Kidney (tissue), 22 donors: ENCODE measurements at places on chromosomes 4 and X. TPM values are rescaled to one million over a fixed set of nuclear protein-coding genes. Genes with fewer than 3 reads are reported as not detected.

ADGRA3 gene
- 28.7 TPM for total RNA-seq

DNA sequence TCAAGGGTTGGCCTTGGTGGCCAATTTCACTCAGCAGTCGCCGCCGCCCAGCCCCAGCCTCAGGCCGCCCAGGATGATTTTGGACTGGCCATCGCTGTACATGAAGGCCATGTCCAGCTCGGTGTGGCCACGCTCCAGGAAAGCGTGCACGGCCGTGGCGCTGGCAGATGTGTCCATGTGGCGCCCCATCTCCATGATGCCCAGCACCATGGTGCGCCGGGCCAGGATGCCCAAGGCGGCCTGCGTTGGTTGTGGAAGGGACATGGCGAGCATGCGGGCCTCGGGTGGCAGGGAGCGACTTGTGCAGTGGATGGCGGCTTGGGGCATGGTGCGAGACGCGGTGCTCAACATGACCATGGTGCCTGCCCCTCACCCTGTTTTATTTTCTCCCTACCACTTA is 55.4 kb downstream of the ZCCHC12 start:
- DNase-seq: no peak
- H3K27ac ChIP-seq: no peak overlapping the region
- no peaks in the 10 kb centered on the region for H3K4me1 ChIP-seq
- no peaks in the 10 kb centered on the region for H3K36me3 ChIP-seq

DNA sequence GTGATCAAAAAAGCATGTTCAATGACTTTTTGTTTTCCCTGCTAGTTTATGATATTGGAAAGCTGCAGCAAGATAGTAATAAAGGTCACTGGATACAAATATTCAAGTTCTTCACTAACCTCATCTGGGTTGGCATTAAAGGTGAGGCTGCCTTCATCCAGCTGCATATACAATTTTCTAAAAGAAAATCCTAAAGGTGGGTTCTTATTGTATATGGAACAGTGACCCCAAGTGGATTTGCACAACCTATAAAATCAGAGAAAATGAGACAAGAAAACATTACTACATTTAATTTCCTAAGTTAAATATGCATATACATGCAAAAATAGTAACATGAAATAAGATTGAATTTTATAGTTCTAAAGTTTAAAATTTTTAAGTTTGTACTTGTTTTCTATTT is 23.9 kb downstream of the FBXO8 start:
- no peak overlapping the region for H3K4me3 ChIP-seq
- no peak for DNase-seq
- H3K27ac ChIP-seq: no peak overlapping the region
- H3K36me3 ChIP-seq: peaks cover 6% of the 10 kb centered on the region
- no peaks in the 10 kb centered on the region for H3K4me1 ChIP-seq

DNA sequence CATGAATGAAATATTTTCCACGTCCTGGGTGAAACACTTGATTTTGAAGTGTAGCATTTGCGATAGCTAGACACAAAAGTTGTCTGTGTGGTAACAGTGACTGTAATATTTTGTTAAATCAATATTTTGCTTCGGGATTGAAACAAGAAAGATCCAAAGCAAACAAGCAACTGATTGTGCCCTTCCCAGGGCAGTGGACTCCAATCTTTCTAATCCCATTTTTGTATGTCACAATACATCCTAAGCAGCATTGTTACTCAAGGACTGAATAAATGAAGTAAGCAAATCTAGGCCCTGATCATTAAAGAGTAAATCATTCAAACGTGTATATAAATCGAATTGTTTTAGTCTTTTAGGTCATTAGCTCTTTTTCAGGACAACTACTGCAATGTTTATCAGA is 2.8 kb downstream of the ITM2A start:
- H3K4me3 ChIP-seq: no peak overlapping the region
- no peak overlapping the region for H3K27ac ChIP-seq
- DNase-seq: no peak
- H3K4me1 ChIP-seq: no peaks in the 10 kb centered on the region
- H3K36me3 ChIP-seq: no peaks in the 10 kb centered on the region

DNA sequence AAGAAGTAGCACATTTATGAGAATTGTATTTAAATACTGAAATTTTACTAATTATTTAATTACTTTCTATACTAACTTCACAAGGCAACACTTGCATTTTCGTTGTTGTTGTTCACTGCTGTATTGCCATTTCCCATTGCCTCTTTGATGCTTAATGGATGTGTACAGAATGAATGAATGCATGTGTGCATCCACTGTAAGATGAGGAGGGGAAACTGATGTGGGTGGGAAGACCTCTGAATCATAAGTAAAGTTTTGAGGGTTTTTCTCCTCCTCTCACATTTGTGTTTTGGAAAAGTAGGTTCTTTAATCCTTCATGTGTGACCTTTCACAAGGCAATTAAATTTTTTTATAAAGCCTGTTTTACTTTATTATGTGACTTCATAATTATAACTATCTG is 46.8 kb downstream of the PDLIM5 start:
- no peaks in the 10 kb centered on the region for H3K4me1 ChIP-seq
- no peak overlapping the region for H3K4me3 ChIP-seq
- no peak for DNase-seq
- H3K27ac ChIP-seq: no peak overlapping the region
- H3K36me3 ChIP-seq: no peaks in the 10 kb centered on the region
- H3K27me3 ChIP-seq: no peaks in the 10 kb centered on the region
